ENCODE measurements at places on chromosomes 4 and X.

DNA sequence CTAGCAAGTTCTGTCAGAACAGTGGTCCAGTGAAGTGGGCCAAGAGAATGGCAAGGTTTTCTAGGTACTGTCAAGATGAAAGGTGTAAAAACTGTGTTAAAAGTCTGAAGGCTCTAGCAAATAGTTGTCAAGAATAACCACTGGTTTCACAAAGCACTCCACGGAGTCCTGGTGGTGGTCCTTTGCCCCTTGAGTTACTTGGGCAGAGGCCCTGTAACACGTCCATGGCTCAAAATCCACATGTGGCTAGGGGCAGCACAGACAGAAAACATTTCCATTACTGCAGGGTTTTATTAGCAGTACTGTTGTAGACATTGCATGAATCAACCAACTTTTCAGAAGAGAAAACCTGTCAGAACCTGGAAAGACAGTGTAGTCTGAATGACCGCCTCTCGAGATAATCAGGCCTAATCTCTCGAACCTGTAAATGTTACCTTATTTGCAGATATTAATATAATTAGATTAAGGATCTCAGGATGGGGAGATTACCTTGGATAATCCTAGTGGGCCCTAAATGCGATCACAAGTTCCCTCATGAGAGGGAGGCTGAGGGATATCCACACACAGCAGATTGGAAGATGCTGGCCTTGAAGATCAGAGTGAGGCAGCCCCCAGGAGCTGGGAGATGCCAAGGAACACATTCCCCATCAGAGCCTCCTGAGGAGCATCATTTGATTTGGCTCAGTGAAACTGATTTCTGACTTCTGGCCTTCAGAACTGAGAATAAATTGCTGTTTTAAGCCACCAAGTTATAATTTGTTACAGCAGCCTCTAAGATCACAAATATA is 34.7 kb downstream of the ERVMER34-1 start:
- DNase-seq: no peak

- DNase-seq: no peak
Observed at GRCh38 chrX:22585831-22586230, 313.1 kb downstream of the CBLL2 start.

DNA sequence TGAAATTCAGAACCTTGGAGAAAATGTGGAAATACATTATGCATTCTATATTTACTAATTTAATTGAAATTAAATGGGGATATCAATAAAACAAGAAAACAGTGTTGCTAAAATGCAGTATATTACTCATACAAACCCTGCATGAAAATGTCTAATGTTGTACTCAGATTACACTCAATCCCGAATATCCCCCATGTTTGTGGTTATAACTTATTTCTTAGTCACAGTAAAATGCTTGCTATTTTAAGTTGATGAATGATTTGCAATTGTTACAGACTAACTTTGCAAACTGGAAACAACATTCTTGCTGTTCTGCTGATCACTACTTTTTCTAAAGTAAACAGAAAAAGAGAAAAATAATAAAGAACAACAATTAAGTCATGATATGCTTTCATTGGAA is 33.1 kb upstream of the ANXA10 start:
- DNase-seq: no peak

DNA sequence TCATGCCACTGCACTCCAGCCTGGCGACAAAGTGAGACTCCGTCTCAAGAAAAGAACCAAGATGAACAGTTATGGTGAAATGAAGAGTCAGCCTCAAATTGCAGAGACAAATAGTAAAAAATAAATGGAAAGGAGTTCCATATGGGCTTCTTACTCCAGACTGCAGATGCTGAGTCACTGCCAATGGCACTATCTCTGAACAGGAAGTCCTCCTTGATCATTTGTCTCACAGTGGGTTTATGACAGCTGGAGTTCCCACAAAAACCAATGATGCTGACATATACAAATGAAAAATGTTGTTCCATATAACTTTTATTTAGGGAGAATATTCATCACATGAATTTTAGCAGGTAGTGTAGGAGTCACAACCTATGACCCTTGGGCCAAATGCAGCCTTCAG is 631.6 kb downstream of the PCDH18 start:
- no peak for DNase-seq

GRCh38 chr4:30538794-30539193 is 181.4 kb upstream of the PCDH7 start:
- no peak for DNase-seq

DNA sequence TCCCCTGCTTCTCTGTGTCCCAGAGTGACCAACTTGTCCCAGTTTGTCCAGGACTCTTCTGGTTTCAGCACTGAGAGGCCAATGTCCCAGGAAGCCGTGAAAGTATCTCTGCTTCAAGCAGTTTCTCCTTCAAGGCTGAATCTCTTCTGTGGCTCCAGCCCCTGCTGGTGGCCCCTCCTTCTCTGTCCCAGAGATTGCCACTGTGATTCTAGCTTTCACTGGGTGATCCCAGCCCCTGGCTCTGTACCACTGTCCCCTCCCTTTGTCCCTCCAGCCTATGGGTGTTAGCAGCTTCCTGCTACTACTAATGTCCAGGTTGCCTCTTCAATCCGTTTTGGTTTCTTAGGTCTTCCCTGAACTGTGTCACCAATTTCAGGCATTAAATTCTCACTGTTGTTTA is 70.5 kb downstream of the SOX3 start:
- no peak for DNase-seq

- DNase-seq: no peak
Observed at GRCh38 chr4:119897260-119897659, 169.4 kb downstream of the MAD2L1 start.
